ENCODE measurements at places on chromosomes 7 and 10.

GRCh38 chr7:30989824-30990672 lies 26.3 kb downstream of the GHRHR start:
- DNase-seq, result no peak

- no peak for DNase-seq
Observed at GRCh38 chr10:6182454-6183098, 20.2 kb upstream of the PFKFB3 start.

DNA sequence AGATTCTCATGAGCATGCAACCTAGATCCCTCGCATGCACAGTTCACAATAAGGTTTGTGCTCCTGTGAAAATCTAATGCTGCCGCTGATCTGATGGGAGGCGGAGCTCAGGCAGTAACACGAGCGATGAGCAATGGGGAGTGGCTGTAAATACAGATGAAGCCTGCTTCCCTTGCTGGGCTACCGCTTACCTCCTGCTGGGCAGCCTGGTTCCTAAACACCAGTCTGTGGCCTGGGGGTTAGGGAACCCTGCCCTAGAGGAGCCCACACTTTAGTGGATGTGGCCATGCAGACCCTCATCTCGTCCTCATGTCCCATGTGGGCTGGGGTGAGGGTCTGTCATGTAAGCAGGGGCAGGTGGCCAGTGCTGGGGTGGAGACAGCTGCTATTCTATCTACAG lies 417.6 kb downstream of the GLRX3 start:
- DNase-seq, result no peak

DNA sequence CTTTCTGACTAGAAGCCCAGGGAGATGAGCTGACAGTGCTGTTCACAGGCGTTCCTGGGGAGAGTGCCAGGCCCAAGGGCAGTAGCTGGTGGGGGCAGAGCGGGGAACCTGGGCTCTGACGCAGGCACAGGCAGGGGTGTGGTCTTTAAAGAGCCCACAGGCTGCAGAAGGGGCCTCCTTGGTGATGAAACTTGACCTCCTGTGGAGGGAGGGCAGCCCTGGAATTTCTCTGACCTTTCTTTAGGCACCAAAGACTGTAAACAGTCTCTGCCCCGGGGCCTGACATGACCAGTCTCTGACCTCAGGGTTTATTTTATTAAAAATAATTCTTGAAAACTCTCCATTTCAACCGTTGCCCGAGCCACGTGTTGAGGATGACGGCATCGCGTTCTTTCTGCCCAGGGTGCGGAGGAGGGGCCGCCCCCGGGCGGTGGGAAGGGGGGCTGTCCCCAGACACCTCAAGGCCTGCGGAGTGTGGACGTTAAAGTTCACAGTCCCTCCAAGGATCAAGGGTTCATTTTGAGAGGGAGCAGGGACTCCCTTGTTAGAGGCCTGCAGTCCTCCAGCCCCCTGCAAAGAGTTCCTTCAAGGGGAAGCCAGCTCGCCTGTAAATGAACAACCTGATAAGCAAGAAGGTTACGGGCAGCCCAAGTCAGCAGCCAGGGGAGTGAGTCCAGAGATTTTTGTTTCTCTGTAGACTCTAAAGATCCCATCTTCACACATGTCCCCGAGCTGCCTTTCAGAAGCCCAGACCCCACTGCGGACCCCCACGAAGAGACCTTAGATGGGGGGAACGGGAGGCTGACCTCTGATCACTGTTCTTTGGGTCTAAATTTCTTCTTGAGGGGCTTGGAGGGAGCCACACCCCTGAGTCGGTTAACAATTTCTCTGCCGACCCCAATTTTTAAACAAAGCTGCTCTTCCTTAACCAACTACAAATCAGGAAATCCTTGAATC lies 128.9 kb downstream of the VIPR2 start:
- DNase-seq, result no peak

DNA sequence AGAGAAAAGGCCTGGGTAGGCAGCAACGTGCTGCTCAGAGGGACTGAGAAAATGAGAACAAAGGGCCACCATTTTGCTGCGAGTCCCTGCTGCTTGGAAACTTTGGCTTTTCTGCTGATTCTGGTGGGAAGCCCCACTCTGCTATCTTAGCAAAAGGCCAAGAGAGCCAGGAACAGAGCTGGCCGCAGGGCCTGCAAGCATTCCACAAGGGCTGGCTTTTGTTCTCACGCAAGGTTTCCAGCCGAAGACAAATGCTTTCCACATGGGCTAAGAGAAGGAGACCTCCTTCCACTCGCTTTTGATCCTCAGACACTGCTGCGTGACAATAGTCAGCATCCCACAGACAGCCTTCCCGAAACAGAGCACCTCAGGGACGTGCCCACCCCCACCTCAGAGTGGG lies 163.1 kb downstream of the ARHGAP12 start:
- no peak for DNase-seq

GRCh38 chr10:51503378-51503777 lies 196.0 kb downstream of the CSTF2T start:
- no peak for DNase-seq

GRCh38 chr10:33010132-33011037 lies 52.4 kb upstream of the ITGB1 start:
- no peak for DNase-seq

DNA sequence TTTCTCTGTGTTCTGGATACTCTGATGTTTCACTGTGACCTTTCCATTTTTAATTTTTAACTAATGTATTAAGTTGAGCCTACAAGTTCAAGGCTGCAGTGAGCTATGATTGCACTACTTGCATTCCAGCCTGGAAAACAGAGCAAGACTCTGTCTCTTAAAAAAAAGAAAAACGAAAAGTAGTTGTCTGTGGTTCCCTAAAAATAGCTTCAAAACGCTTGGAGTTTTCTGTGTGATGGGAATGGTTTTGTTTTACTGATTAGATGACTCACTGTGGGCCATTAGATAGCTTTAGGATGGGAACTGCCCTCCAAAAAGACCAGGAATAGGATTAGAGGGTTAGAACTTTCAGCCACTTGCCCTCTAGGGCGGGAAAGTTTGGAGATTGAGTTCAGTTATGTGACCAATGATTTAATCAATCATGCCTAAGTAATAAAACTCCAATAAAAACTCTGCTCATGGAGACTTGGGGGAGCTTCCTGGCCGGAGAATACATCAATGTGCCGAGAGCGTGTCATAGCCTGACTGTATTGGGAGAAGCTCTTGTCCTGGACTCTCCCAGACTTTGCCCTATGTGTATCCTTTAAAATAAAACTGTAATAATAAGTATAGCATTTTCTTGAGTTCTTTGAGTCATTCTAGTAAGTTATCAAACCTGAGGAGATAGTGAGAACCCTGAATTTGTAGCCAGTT lies 147.1 kb downstream of the LYZL1 start:
- DNase-seq, result no peak

- no peak for DNase-seq
Observed at GRCh38 chr7:29329686-29330085, 135.1 kb downstream of the CHN2 start.

DNA sequence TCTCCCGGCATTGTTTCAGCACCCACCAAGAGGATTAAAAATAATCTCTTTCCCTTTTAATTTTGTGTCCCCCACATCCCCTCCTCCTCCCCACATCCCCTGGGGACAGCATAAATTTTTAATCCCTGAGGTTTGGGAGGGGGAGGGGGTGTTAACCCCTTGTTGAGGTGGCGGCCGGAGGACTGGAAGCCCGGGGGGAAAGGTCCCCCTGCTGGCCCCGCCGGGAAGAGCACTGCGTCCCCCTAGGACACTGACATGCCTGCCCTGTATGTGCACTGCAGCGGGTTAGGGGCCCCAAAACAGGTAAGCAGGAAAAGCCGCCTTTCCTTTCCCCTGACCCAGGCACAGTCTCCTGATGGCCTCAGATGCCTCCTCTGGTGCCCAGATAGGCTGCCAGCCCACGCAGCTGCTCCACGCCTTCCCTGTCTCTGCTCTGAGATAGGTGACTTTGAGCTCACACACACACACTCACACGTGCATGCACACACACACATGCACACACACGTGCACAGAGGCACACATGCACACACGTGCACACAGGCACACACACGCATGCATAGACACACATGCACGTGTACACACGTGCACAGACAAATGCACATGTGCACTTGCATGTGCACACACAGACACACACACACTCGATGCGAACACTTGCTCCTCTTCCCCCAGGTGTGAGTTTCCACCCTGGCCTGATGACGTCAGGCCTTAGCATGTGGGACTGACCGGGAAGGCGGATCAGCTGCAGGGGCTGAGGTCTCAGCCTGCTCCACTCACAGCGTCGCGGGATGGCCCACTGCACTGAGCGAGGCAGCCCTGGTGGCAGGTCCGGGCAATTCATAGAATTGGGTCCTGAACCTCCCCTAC lies 12.3 kb downstream of the CNPY1 start:
- DNase-seq, result peak; percentile 69

DNA sequence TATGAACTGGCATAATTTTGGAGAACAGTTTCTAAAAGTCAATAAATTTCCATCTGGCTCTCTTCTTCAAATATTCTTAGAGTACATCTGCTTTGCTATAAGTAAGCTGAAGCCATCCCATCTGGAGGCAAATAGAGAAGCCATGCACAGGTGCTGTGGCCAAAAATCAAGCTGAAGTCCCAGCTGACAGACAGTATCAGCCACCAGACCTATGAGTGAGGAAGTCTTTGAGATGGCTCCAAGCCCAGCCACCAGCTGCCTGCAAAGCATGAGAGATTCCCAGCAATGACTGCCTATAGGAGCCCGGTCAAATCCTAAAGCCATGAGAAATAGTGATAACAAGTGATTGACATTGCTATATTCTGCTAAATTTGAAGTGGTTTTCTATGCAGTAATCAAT lies 21.7 kb upstream of the PRSS58 start:
- no peak for DNase-seq

DNA sequence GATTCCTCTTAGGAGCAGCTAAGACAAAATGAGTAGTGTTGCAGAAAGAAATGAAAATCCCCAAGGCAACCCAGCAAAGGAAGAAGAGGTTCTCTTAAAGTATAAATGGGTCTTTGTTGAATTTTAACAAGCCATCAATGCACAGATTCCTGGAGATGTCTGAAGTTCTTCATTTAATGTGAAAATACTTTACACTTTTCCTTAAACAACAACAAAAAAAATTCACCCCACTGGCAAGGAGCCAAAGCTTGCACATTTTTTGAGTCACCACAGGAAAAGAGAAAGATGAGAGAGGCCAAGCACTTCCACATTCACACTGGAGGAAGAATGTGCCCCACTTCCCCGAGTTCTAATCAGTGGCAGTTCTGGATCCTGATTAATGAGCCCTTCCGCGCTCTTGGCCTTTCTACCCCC lies 286.4 kb upstream of the MEOX2 start:
- DNase-seq, result no peak

DNA sequence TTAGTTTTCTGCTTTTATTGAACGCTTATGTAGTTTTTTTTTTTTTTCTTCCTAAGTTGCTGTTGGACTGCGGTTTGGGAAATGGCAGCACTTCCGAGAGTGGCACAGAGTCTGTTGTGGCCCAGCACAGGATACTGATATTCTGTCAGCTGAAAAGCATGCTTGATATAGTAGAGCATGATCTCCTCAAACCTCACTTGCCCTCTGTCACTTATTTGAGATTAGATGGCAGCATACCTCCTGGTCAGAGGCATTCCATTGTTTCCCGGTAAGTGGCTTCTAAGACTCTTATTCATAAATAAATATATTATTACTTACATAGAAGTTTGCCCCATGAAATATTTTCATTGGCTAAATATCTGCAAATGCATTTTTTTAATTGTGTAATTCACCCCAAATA lies 101.1 kb downstream of the BTAF1 start:
- no peak for DNase-seq

DNA sequence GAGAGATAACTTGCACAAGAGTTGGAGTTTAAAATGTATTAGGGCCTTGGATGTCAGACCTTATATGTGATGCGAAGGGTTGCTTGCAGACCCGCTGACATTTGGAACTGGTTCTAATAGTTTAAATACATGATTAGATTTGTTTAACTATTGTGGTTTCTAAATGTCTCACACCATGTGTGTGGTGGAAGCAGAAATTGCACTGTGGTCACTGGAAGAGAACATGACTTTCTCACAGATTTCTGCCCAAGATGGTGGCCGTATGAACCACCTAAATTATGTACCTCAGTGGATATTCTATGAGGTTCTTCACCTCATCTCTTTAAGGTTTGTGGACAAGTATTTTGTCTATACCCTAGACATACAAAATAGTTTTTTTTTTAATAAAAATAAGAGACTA lies 8.2 kb upstream of the C1QL3 start:
- no peak for DNase-seq

- no peak for DNase-seq
Observed at GRCh38 chr10:127017541-127018297, 112.5 kb downstream of the DOCK1 start.

GRCh38 chr10:75525646-75526045 lies 94.2 kb downstream of the LRMDA start:
- DNase-seq, result no peak

DNA sequence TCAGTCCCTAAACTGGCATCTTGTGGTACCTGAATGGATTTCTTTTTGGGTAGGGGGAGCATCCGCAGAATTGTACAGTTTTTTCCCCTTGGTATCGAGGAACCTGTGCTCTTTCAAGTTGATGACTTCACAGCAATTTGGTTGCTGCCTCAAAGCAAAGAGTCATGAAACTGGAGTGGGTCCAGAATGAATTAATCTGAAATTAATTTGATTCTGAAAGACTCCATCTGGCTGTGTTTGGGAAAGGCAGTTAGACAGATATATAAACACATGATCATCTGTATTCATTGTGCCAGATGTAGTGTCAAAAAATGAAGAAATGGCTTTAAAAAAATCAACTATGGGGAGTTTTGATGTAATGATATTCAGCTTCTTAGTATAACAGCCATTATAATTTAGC lies 136.1 kb downstream of the CELF2 start:
- no peak for DNase-seq

GRCh38 chr10:79123547-79123963 lies 54.8 kb downstream of the ZMIZ1 start:
- DNase-seq, result no peak

- no peak for DNase-seq
Observed at GRCh38 chr7:34275624-34276023, 370.3 kb downstream of the BMPER start.

GRCh38 chr10:31918671-31919409 lies 9.8 kb downstream of the ARHGAP12 start:
- no peak for DNase-seq

DNA sequence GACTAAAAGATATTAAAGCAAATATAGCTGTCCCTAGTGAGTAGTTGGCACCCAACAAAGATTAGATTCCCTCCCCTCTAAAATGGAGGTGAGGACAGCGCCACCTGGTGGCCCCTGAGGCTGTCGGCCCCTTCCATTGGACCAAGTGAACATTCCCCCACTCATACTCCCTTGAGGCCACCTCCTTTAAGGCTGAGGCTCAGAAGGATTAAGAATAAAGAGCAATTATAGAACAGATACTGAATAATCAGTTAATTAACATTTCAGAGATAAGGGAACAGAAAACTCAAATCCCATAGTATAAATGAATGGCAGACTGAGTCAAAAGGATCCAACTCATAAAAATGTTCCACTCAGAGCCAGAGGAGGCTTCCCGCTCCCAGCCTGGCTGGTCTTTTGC lies 130.4 kb upstream of the GHITM start:
- peak; percentile 15 for DNase-seq

DNA sequence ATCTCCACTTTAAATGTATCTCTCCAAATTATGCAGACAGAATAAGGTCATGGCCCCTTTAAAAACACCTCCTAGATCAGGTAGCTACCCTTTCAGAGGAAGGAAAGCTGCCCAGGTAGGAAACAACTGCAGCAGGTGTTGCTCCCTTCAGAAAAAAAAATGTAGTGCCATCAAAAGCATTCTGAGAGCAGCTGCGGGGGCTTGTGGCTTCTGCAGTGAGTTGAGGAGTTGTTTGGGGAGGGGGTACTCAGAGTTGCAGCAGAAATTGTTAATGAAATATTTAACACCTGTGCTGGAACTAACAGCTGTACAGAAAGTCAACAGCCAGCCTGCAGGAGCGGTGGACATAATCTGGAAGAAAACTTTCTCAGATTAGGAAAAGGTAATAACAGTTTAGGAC lies 24.0 kb downstream of the CDHR3 start:
- DNase-seq, result no peak

Measured in neural crest cell (in vitro differentiated cells).